ENCODE measurements at places on chromosomes 11 and 22.

GRCh38 chr11:57340039-57340615 is 2.0 kb downstream of the P2RX3 start:
- DNase-seq: no peak

DNA sequence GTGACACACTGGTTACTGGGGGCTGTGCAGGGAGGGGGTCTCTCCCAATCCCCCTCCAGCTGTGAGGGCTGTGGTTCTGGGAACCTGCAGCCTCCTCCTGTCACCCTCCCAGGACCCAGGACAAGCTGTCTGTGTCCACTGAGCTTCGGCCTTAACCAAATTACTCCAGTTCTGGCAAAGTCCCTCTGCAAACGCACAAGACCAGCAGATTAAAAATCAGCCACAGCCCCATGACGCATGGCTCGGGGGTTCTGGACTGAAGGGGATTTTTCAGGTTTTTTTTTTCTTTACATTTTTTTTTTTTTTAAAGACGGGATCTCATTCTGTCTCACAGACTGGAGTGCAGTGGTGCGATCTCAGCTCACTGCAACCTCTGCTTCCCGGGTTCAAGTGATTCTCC is 32.2 kb upstream of the A4GALT start:
- no peak for DNase-seq

DNA sequence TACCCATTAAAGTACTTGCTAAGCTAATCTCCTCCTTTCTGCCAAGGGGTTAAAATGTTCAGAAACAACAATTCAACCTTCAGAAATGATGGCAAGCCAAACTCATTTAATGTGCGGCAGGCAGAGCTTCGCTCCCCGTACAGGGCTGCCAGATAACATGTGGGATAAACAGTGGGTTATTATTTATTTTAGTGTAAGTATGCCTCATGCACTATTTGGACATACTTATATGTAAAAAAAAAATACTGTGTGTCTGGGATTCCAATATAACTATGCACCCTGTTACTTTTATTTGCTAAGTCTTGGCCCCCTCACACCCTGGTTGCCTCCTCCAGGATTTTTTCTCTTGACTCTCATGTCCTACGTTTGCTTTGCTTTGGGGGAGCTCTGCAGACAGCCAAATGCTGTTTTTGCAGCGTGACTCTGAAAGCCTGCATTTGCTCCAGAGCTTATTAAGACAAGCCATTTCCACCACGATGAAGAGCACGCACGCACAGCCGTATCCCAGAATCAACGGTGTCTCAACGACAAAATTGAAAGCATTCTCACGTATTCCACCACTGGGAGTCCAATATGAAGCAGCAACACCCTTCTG is 86.5 kb upstream of the SHANK2 start:
- no peak for DNase-seq

DNA sequence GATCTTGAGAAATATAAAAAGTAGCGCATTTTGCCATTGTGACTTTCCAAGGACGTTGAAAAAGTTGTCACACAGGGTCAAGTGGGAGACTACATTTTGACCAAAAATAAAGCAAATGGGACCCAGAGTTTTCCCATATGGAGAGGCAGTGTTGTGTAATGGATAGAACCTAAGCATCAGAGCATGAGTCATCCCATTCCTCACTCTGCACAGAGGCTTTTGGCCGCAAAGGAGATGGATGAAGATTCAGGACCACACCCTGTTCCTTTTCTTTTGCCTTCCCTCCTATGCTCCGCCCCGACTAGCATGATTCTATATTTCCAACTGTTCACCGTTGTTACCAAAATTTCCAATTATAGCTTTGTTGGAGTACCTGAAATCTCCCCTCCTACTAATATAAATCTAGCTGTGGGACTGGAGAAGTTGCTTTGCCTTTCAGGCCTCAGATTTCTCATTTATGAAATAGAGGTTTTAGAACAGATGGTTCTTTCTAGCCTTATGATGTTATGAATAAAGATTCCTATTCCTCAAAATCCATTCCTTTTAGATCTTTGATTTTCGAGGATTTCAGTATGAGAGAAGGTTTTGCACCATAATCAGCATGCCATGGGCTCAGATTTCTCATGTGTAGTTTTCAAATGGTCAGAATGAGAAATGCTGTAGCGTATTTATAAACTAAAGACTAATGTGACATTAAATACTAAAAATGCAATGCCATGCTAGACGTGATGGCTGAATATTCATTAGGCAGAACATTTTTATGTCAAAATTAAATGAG is 921.9 kb upstream of the TENM4 start:
- DNase-seq: no peak

GRCh38 chr11:34314936-34315335 is 42.9 kb downstream of the ABTB2 start:
- no peak for DNase-seq

DNA sequence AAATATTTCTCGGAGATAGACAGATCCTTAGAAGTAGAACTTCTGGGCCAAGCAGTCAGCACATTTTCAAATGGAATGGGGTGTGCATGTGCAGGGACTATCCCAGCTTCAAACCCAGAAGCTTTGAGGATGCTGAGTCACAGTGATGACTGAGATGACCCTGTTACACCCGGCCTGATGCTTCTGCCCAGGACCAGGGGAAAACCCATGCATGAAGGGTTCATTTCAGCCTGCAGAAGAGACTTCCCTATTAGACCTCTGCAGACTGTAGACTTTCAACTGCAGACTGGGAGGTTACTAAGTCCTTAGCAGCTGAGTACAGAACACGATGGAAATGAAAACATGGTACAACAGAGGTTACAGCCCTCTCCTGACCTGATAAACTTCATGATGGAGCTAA is 3.6 kb upstream of the OR2AT4 start:
- DNase-seq: peak; percentile 7

DNA sequence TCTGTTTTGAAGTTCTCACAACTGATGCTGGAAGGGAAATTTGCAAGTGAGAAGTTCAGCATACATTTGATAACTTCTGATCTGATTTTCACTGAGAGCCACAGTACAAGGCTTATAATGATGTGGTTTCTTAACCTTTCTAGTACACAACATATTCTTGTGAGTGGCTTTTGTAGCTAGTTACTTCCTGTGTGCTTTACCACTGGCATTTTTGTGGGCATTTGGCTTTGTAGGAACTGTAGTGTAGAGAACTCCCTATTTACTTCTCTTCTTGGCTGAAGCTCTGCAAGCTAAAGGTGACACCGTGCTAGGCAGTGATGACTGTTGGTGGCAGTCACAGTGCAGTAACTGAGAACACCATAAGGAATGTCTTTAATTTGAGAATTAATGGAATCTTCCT is 14.9 kb downstream of the USP47 start:
- DNase-seq: peak; percentile 32

DNA sequence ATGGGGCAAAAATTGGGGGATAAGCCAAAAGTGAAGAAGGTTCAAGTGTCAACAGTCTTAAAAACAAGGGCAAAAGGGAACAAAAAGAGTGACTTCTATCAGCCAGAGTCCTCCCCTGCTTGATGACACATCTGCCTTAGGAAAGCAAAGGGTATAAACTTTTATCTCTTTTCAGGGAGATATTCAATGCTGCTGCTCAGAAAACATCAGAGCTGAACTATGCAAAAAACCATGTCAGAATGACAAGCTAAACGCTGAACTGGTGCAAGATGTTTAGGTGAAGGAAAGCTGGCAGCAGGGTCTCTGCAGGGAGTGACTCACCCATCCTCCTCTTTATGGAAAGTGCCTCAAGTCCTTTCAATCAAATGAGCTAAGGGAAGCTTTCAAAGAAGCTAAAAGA is 24.7 kb downstream of the ALG9 start:
- DNase-seq: no peak

DNA sequence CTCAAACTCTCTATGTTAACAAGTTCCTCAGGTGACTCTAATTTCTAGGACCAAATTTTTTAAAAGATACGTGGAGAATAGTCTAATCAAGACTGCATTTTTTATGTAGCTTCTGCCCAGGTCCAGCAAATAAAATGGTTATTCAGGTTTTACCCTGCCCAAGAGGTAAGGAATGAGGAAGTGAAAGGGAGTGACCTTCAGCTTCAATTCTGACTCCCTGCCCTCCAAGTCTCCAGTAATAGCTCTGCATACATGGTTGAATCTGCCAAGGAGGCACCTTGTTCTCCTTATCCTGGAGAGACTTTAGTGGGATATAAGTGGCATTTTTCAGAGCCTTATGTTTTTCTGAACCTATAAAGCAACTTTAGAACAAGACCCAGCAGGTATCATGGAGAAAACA is 15.5 kb downstream of the MUC15 start:
- DNase-seq: no peak

- no peak for DNase-seq
These were observed 32.2 kb downstream of the BRD1 start for GRCh38 chr22:49795521-49795920.

GRCh38 chr11:880447-880846 is 30.2 kb downstream of the CHID1 start:
- DNase-seq: no peak

GRCh38 chr22:36017651-36018091 is 11.0 kb downstream of the RBFOX2 start:
- DNase-seq: no peak

DNA sequence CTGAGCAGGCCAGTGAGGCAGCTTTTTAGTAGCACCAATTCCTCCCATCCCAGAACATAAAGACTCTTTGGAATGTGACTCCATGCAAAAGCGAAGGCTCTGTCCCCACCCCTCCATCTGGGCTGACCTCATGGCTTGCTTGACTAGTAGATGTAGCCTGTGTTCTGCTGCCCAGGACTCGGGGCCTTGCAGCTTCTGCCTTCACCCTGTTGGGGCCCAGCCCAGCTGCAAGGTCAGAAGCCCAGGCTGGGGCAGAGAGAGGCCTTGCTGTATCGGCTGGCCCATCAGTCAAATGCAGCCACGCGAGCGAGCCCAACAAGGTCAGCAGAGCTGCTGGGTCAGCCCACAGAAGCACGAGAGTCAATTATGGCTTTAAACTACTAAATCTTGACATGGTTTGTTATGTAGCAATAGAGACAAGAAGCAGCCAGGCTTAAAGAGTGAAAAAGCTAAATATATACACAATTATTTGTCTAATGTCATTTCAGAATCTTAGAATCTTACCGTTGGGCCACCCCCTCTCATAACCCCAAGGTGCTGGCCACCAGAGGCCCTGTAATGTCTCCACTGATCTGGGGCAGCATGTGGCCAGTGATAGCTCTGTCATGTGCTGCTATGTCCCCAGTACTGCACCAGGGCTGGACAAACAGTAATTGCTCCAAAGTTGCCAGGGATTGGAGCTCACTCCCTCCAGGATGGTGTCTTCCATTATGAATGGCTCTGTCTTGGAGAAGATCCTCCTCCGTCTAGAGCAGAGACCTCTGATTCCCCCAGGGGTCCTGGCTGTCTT is 10.4 kb upstream of the WNT11 start:
- no peak for DNase-seq

DNA sequence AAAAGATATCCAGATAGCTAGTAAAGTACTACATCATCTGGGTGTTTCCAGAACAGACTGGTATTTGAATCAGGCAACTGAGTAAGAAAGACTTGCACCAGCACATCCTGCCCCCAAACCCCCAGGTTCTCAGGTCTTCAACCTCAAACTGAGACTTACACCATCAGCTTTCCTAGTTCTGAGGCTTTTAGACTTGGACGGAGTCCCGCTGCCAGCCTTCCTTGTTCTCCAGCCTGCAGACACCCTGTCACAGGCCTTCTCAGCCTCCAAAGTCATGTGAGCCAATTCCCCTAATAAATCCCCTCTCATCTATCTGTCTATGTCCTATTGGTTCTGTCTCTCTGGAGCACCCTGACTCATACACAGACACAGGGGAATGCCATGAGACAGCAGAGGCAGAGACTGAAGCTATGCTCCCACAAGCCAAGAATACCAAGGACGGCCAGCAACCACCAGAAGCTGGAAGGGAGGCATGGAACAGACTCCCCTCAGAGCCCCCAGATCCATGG is 10.9 kb downstream of the SMCO4 start:
- no peak for DNase-seq

DNA sequence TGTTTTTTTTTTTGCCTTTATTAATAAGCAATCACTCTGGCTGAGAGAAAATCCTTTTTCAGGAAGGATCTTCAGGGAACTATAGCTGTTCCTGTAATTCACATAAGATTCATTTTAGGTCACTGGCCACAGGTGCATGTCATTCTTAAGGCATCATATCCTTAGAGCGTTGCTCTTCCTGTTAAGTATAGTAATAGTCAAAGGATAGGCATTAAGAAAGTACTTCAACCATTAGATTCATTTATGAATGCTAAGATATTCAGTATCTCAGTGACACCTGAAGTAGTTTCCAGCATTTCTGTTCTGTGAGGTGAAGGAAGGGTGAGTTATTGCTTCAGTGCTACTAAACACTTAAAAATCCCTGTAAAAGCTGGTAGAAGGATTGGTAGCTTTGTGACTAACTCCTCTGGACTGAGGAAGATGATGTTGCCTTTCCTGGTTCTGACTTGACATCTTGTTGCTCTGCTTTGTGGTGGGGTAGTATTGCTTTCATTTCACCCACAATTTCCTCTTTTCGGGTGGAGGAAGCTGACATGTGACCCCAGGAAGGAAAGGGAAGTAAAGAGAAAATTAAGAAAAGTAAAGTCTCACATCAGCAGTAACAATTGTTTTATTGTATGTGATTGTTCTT is 34.7 kb downstream of the RNF169 start:
- DNase-seq: peak; percentile 27

GRCh38 chr11:35303596-35304385 is 115.6 kb downstream of the SLC1A2 start:
- DNase-seq: peak; percentile 59

DNA sequence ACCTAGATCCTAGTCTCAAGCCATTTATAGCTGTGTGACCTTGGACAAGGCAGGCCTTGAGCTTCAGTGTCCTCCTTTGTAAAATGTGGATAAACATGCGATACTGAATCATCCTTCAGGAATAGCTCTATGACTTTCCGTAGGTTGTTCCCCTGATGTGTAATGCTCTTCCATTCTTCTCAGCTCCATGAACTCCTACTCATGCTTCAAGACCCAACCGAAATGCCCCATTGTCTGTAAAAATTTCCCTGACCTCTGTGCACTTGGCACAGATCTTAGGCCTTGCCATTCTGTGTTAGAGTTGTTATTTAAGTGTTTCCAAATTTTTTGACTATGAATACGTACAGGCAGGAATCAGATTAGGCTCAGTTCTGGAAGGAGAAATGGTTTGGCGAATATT is 3.3 kb upstream of the BEST1 start:
- no peak for DNase-seq
